BJ (cell line): ENCODE measurements at places on chromosomes 5 and 9. TPM values are rescaled to one million over a fixed set of nuclear protein-coding genes. Genes with fewer than 3 reads are reported as not detected.
A peak's percentile ranks its signal among the peaks of the same experiment; 100 is the strongest.

GRCh38 chr9:23683611-23684061 is 142.4 kb downstream of the ELAVL2 start:
- no peak for DNase-seq

DNA sequence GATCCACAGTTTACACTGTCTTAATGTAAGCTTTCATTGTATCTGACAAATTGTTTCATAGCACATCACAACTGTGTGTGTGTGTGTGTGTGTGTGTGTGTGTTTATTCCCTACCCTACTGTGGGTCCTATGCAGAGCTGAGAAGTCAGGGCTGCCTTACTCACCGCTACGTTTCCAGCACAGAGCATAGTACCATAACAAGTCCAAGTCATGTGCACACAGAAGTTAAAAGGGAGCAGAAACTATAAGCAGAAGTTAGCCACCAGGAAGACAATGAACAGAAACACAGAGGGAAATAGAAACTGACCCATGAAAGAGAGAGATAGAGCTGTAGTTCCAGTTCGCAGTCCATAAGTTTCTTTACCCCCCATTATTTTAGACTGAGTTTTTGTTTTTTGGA is 38.2 kb upstream of the DMXL1 start:
- DNase-seq, result no peak

DNA sequence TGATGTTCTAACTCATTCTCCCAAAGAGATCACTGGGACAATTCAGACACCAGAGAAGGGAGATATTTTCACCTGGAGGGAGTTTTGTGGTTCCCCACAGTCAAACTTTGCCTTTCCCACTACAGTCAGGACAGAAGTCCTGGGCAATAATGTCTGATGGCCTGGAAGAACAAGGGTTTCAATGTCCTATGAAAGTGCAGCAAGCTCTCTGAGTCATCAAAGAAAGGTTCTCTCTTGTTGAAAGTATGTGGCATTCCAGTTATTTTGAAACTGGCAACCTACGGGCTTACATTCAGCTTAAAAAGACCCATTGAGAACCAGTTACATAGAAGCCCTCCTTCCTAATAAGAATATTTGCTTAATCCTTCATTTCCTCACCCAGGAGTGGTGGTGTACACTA is 103.9 kb downstream of the INSYN2B start:
- no peak for DNase-seq

GRCh38 chr5:133794771-133795415 is 173.5 kb downstream of the C5orf15 start:
- DNase-seq, result no peak

DNA sequence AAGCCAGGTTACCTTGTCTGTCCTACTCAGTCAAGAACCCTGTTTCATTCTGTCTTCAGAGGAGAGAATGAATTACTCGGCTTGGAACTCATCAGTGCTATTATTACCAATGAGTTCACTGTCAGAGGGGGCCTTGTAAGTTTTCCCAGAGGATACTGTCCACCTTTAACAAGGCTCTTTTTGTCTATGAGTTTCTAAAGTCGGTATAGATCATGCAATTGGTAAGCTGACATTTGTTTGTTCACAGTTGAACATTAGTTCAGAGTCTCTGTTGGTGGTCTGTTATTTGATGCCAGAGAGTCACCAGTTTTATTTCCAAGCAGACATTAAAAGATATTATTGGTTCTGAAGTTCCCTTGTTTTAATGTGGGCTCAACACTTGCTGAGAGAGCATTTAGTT is 58.1 kb upstream of the DHFR start:
- DNase-seq, result no peak

DNA sequence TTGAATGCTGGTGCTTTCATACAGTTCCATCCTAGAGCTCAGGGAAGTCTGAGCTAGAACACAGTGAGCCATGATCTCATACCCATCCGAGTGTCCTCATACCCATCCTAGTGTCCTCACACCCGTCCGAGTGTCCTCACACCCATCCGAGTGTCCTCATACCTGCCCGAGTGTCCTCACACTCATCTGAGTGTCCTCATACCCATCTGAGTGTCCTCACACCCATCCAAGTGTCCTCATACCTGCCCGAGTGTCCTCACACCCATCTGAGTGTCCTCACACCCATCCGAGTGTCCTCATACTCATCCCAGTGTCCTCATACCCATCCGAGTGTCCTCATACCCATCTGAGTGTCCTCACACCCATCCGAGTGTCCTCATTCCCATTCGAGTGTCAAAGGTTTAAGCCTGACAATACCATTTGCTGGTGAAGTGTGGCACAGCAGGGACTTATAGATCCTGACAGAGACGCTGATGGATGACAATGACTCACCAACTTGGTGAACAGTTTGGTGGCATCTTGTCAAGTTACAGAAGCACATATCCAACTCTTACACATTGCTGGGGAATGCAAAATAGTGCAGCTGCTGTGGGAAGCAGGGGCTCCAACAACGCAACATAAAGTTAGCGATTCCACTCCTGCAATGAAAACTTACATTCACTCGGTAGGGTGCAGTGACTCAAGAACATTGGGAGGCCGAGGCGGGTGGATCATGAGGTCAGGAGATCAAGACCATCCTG is 77.0 kb upstream of the COL5A1 start:
- no peak for DNase-seq

- no peak for DNase-seq
These were observed 136.5 kb downstream of the EFNA5 start for GRCh38 chr5:107533910-107534876.

GRCh38 chr9:124761710-124762109 is 9.4 kb downstream of the NR6A1 start:
- no peak for DNase-seq

DNA sequence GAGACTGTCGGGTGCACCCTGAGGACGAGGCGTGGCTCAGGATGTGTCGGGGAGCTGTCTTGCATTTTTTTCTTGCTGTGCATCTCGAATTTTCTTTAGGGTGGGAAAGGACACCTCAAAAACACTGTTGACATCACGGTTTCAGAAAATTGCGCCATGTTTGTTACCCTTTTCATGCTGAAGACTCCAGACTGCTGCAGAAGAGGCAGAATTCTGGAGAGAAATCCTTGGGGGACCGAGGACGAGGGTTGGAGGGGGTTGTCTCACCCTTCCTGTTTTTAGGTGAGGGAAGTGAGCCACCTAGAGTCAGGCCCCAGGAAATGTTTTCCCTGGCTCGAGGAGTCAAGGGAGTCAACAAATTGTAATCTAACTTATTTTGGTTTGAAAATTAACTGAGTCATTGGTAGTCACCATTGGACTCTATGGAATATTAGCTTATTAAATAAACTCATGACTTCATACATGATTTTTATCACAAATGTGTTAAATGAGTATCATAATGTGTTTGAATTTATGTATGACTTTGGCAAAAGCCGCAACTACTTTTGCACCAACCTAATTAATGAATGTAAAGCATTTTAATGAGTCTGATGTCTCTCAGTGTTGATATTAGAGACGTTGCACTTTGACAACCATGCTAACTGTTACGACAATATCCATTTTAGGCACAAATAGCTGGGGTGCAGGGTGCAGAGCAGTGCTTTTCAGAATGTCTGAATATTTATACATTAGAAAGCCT is 724 bp upstream of the LYSMD3 start:
- peak; percentile 24 for DNase-seq

- no peak for DNase-seq
These were observed at the start of gene BSPRY for GRCh38 chr9:113349445-113350094. Gene BSPRY (plus strand): TSS chr9:113349541. CDS start chr9:113349580, 39 bp downstream.

The OBP2B gene
- not detected in 2 replicates for polyA plus RNA-seq
